ENCODE measurements at places on chromosomes 4 and X.

DNA sequence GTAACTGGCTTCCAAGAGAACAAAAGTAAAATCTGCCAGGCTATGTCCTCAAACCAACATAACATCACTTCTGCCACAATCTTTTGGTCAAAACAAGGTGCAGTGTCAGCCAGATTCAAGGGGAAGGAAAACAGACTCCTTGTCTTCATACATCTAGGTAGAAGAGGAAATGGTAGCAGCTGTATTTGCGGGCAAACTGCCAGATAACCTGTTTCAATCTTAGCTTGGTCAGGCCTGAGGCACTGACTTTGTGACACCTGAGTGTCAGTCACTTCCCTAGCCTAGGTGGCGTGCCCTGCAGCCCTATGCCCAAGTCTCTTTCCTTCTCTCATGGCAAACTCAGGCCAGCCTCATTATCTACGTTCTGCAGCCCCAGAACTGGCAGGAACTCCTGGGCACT, 146.2 kb upstream of the JADE1 start:
- DNase-seq, result no peak

DNA sequence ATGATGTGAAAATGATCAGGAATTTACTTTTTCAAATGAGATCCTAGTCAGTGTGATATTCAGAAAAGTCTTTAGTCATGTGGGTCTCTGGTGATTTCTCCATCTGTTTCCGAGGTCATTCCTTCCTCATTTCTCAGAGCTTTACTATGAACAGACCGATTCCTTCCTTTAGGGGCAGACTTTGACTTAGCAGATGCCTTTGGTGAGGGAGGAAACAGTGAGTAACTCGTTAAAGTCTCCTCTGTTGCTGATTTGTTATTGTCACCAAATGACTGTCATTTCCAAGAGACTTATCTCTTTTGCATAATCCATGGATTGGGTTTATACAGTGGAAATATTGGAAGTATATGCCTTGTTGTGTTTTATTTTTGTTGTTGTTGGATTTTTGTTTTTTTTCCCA, 76.2 kb upstream of the CD99 start:
- no peak for DNase-seq

- no peak for DNase-seq
Measured at GRCh38 chr4:55931833-55932232, 16.9 kb upstream of the CEP135 start.

DNA sequence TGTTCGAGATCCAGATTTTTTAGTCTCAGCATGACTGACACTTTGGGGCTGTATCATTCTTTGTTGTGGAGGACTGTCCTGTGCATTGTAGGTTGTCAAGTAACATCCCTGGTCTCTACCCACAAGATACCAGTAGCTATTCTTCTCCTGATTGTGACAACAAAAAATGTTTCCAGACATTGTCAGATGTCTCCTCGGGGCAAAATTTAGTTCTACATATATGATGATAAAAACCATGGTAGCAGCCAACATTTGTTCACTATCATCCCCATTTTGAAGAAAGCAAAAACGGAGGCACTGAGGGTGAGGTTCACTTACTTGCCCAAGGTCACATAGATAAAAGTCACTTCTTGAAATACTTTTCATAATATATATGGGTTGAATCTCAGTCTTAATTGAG, 11.3 kb downstream of the REPS2 start:
- DNase-seq, result no peak

DNA sequence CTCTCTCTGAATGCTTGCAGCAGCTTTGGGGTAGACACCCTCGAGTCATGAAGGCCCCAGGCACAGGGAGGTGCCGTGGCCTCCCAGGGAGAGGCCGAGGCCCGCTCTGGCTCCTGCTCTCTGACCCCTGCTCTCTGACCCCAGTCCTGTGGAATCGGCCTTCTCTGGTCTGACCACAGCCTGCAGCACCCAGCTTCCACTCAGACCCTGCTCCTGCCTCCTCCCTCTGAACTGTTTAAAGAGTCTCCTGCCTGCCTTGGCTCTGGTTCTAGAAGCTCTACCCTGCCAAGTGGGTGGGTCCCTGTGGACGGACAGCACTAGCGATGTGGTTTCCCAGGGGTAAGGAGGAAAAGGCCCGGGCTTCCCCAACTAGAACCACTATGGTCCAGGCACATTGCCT, 78.2 kb upstream of the TMEM150C start:
- DNase-seq, result no peak

DNA sequence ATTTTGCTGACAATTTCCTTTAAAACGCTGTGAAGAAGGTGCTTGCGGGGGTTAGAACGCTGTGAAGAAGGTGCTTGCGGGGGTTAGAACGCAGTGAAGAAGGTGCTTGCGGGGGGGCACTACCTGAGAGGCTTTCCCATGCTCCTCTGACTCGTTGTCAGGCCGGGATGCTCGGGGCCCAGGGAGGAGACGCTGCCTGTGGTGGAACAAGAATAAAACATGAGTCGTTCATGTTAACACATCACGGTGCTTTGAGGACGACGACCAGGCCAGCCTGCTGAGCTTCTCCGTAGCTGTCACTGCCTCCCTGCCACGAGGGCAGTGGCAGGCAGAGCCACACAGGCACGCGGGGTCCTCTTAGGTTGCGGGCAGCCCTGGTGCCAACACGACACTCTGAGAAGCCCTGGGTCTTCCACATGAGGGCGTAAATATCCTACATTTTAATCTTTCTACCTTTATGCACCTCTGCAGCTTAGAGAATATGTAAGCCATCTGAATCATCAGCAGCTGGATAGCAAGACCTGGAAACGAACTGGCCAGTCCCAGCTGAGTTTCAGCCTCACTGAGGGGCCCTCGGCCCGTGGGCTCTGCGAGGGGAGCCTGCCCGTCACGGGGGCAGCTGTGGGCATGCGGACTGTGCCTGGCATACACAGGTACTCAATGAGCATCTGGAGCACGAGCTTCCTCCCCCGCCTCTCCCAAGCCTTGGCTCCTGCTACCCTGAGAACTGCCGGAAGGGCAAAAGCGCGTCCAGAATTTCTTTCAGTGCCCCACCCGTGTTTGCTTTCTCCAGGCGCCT, 47.0 kb downstream of the FGFRL1 start:
- no peak for DNase-seq

GRCh38 chrX:39203427-39203826, 402.2 kb downstream of the MID1IP1 start:
- DNase-seq, result no peak

DNA sequence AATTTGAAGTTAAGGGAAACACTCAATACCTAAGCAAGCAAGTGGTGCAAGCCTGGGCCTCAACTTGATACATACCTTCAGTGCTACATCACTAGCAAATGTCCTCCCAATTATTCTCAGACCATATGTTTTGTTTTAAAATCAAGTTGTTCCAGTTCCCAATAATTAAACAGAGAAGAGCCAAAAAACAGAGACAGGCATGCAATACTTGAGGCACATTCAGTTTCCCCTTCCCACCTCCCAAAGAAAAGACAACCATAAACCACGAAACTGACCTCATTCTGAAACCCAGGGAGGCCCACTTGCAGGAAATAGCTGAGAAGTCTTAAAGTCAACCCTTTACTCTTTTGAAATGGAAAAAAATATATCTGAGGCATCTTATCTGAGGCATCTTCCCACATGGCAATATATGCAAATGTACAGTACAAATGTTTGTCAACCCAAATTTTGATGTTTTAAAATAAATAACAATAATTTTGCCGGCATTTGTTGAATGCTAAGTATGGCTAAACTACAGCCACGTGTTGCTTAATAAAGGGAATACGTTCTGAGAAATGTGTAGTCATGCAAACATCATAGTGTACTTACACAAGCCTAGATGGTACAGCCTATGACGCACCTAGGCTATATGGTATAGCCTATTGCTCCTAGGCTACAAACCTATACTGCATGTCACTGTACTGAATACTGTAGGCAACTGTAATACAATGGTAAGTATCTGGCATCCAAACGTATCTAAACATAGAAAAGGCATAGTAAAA, 147.5 kb downstream of the TSPAN5 start:
- DNase-seq, result no peak

- no peak for DNase-seq
Measured at GRCh38 chr4:181967401-181967800, 275.8 kb upstream of the TENM3 start.

- DNase-seq, result no peak
Measured at GRCh38 chr4:182888891-182889290, 28.3 kb downstream of the DCTD start.

DNA sequence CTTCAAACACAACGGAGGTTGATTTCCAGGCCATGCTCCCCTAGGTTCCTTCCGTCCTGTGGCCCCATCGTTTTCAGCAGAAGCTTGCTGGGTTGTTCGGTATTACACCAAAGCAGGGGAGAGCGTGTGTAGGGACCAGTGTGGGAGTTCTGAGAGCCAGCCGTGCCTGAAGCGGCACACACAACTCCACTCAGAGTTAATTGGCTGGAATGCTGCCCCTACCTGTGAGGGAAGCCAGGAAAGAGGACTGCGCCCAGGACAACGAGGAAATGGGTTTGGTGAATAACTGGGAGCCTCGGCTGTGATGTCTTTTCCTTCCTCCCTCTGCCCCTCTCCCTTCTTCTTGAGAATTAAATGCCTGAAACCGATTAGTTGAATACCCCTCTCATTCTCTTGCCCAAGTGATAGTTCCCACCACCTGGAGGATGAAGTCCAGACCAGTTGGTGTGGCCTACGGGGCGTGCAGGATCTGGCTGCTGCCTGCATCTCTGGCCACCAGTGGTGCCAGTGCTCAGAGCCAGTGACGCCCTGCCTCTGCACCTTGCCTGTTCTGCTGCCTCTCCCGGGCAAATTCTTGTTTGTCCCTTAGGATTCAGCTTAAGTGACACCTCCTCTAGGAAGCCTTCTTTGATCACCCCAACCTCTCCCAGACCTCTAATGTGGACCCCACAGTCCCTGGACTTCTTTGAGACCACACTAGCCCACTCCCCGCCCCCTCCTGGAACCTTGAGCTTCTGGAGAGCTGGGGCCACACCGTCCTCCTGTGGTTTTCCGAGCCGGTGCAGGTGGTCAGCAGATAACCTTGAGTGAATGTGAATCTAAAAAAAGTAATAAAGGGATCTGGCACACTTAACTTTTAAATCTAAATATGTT, 33.6 kb downstream of the TBC1D14 start:
- DNase-seq, result no peak

GRCh38 chr4:120202222-120202621, 135.6 kb upstream of the MAD2L1 start:
- no peak for DNase-seq

- DNase-seq, result no peak
Measured at GRCh38 chr4:174763454-174764104, 65.5 kb downstream of the GLRA3 start.

- DNase-seq, result no peak
Measured at GRCh38 chr4:87451537-87451936, 29.2 kb downstream of the NUDT9 start.

- no peak for DNase-seq
Measured at GRCh38 chrX:18828832-18829404, 121.5 kb downstream of the PPEF1 start.

DNA sequence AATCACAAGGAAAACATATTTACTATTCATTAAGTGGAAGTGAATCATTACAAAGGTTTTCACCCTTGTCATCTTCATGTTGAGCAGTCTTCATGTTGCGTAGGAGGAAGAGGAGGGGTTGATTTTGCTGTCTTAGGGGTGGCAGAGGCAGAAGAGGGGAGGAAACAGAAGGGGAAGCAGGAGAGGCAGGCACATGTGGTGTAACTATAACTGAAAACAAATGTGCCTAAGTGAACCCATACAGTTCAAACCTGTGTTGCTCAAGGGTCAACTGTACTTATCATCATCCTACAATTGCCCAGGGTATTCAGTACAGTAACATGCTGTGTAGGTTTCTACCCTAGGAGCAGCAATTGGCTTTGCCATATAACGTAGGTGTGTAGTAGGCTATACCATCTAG, 47.2 kb downstream of the SYNPO2 start:
- DNase-seq, result no peak
